ENCODE measurements at places on chromosomes 6 and 20. TPM values are rescaled to one million over a fixed set of nuclear protein-coding genes. Genes with fewer than 3 reads are reported as not detected.

Gene UBE3D
- 2.2 TPM for total RNA-seq

Gene ZNF391
- total RNA-seq: 1.3 TPM

Gene NRN1
- not detected for total RNA-seq

Gene PRDM13
- total RNA-seq: not detected

Gene TPBG
- total RNA-seq: 31.9 TPM

Gene GPR63
- not detected for total RNA-seq

Gene PAK5
- not detected for total RNA-seq

Gene OR2J1
- not detected for total RNA-seq
